Activated T-helper 17 cell treated with anti-CD3 and anti-CD28 coated beads, Interleukin-2, amount 50 U/mL, for 72 hours (primary cell): ENCODE measurements at places on chromosomes 16 and 17. TPM values are rescaled to one million over a fixed set of nuclear protein-coding genes. Genes with fewer than 3 reads are reported as not detected.

KRT36 gene
- not detected for total RNA-seq

TNFSF12 gene
- total RNA-seq = 44.2 TPM

KRTAP4-5 gene
- not detected for total RNA-seq

CDH11 gene
- not detected for total RNA-seq

DNA sequence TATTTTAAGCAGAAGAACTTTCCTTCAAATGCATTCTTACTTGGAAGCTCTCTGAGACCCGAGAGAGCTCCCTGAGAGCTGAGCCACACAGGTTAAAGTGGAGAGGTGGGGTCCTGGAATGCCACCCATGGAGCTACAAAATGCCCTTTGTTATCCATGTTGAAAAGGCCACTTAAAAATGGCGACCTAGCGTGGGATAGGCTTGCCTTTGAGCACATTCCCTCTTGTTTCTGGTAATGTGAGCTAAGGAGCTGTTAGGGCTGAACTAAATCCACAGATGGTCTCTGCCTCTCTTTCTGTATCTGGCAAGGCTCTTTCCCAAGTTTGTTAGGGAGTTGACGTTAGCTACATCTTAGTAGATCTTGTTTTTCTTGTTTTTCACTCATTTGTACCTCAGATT lies 171.6 kb downstream of the SNX29 start:
- no peak for ATAC-seq

GRCh38 chr17:35866341-35866950 lies 2.2 kb downstream of the HEATR9 start:
- ATAC-seq = no peak

GRCh38 chr16:5466551-5466950 lies 369.0 kb upstream of the EEF2KMT start:
- no peak for ATAC-seq

GRCh38 chr17:37392024-37392590 lies 14.5 kb downstream of the ACACA start:
- peak; percentile 96 for ATAC-seq

DNA sequence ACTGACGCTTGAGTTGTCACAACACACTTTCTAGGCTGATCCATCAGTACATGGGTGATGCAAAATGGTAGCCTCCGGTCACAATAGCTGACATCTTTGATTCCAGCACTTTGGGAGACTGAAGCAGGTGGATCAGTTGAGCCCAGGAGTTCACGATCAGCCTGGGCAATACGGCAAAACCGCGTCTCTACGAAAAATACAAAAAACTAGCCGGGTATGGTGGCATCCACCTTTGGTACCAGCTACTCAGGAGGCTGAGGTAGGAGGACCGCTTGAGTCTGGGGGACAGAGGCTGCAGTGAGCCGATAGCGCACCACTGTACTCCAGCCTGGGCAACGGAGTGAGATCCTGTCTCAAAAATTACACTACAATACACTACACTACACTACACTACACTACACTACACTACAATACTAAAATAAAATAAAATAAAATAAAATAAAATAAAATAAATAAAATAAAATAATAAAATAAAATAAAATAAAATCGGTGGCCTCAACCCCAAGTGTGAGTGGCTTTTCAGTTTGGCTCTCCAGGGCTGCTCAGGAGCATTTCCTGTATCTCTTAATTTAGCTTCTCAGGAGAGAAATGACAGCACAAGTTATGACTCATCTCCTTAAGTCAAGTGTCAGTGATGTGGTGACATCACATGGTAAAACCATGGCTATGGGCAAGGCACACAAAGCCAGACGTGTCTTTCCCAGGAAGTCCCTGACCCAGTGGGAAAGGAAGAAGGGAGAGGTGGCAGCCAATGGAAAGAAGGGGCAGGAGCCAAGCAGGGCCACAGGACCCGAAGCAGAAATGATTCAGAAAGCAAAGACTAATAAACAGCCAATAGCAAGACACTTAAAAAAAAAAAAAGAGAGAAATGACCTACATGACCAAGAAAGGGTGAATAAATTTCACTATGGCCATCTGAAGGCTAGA lies 75.3 kb upstream of the TBC1D3K start:
- peak; percentile 95 for ATAC-seq

GRCh38 chr17:55134486-55135157 lies 130.1 kb upstream of the HLF start:
- no peak for ATAC-seq

DNA sequence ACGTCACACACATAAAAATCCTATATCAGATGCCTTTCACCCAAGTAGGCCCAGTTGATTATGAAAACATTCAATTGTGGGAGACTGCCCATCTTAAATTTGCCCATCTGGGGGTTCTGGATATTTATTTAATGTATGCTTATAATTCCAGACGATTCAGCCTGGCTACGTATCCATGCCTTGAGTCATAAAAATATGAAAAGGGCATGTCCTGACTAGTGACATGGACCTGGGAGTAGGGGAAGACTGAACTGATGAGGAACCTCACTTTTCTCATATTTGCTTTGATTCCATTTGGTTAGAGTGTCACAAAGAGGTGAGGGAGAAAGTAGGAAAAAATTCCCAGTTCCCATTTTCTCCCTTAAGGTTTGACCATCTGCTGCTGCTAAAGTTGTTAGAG lies 122.5 kb upstream of the GNAO1 start:
- ATAC-seq = no peak

GRCh38 chr17:47733674-47734410 lies 806 bp downstream of the TBX21 start:
- ATAC-seq = peak; percentile 8

GRCh38 chr17:76395980-76396379 lies 11.6 kb downstream of the SPHK1 start:
- no peak for ATAC-seq

GRCh38 chr16:70738083-70738977 lies 52.5 kb upstream of the MTSS2 start:
- no peak for ATAC-seq

GRCh38 chr17:32933881-32934280 lies 5.9 kb downstream of the TMEM98 start:
- no peak for ATAC-seq

GRCh38 chr17:42751628-42752027 lies 6.8 kb upstream of the EZH1 start:
- ATAC-seq = no peak

- no peak for ATAC-seq
Observed at GRCh38 chr17:5097101-5097834, 14.4 kb downstream of the ZNF232 start.

DNA sequence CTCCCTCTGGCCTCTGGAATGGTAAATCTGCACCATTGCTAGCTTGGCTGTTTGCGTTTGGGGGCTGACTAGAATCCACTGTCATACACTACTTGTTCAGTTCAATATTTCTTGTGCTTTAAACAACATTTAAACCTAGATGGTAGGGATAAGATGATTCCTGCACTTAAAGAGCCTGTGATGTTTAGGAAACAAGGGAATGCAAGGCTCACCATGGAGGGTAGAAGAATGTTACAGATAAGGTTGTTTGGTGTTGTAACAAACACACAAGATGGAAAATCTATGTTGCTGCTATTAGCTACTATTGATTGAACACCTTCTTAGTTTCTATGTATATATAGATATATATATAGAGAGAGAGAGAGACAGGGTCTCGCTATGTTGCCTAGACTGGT lies 31.4 kb downstream of the YPEL2 start:
- ATAC-seq = no peak

- ATAC-seq = no peak
Observed at GRCh38 chr16:67731753-67732095, 12.6 kb upstream of the GFOD2 start.

GRCh38 chr17:64016974-64017373 lies 3.5 kb downstream of the ICAM2 start:
- ATAC-seq = no peak

- no peak for ATAC-seq
Observed at GRCh38 chr16:15404792-15405191, 9.2 kb downstream of the MPV17L start.

DNA sequence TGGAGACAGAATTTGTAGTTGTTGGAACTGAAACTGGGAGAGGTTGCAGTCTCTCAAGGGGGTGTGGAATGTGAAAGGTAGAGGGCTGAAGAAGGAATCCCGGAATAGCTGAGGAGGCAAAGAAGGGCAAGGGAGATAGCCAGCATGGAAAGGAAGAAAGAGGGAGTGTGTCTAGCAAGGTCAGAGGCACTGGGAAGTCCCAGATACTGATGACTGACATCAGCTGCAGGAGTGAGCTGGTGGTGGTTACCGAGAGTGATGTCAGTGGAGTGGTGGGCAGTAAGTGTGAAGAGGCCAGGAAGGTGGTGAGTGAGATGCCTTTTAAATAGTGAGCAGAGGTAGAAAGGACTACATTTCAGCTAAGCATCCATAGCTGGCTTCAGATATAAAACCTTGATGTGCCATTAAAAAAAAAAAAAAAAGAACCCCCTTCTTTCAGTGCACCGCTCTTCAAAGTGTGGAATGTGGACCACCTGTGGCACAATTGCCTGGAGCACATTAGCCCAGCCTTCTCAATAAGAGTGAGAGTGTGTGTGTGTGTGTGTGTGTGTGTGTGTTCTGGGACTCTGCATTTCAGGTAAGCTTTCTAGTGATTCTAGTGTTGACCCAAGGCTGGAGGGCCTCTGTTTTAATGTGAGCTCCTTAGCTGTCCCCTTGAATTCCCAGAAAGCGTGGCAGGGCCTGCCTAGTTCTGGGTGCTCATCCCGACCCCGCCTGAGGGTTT lies 8.5 kb downstream of the PRMT7 start:
- peak; percentile 100 for ATAC-seq
